Progenitor cell of endocrine pancreas (in vitro differentiated cells): ENCODE measurements at places on chromosomes 5 and 9. TPM values are rescaled to one million over a fixed set of nuclear protein-coding genes. Genes with fewer than 3 reads are reported as not detected.
A peak's percentile ranks its signal among the peaks of the same experiment; 100 is the strongest.

SPAAR gene
- total RNA-seq, result not detected in 2 replicates

PTGER4 gene
- 4.7 and 5.6 TPM in 2 replicates for total RNA-seq

TNC gene
- 5.1 and 15.1 TPM in 2 replicates for total RNA-seq

SLC4A9 gene
- 0.31 and 0.58 TPM in 2 replicates for total RNA-seq

C9orf152 gene
- total RNA-seq, result 0.13 TPM in 1 of 2 replicates, not detected in the other

GRCh38 chr9:126626127-126626925 lies 12.6 kb downstream of the LMX1B start:
- peaks cover 90% of the 10 kb centered on the region for H3K27me3 ChIP-seq
- no peaks in the 10 kb centered on the region for H3K36me3 ChIP-seq
- no peak for DNase-seq
- peak overlapping the region; percentile 64 for H3K4me3 ChIP-seq
- H3K27ac ChIP-seq, result no peak overlapping the region

GRCh38 chr9:121294151-121294743 lies 26.3 kb downstream of the GSN start:
- DNase-seq, result no peak
- H3K4me1 ChIP-seq, result peaks cover 27% of the 10 kb centered on the region
- no peak overlapping the region for H3K4me3 ChIP-seq
- H3K27me3 ChIP-seq, result no peaks in the 10 kb centered on the region
- H3K27ac ChIP-seq, result no peak overlapping the region
- no peaks in the 10 kb centered on the region for H3K36me3 ChIP-seq

DNA sequence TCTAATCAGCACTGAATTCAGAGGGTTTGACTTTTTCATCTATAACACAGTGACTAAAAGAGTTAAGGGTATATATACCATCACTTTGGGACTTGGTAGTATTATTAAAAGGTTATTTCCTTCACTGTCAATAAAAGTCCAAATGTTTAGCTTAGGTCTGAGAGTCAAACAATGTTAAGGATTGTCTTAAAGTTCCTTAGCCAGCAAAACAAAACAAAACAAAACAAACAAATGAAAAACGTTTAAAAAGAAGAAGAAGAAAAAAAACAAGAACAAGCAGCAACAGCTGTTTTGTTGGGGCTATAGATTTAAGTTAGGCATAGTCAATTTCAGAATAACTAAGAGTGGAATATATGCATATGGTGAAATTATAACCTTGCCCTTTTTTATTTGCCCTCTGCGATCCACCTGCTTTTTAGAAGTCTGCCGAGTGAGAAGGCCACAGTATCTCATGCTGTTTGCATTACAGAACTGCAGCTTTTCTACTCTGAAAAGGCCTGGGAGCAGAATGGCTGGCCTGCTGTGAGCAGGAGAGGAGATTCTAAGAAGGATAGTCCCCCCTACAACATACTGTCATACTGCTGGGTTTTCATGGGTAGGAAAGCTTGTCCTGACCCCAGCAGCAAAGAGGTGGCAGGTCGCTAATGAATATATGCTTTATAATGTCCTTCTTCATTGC lies 141.7 kb downstream of the NTRK2 start:
- no peaks in the 10 kb centered on the region for H3K36me3 ChIP-seq
- no peak overlapping the region for H3K27ac ChIP-seq
- H3K4me1 ChIP-seq, result peaks cover 12% of the 10 kb centered on the region

GRCh38 chr5:126925482-126925881 lies 104.9 kb downstream of the MARCHF3 start:
- H3K4me1 ChIP-seq, result peaks cover 12% of the 10 kb centered on the region
- H3K27me3 ChIP-seq, result no peaks in the 10 kb centered on the region
- no peak overlapping the region for H3K27ac ChIP-seq
- no peaks in the 10 kb centered on the region for H3K36me3 ChIP-seq

DNA sequence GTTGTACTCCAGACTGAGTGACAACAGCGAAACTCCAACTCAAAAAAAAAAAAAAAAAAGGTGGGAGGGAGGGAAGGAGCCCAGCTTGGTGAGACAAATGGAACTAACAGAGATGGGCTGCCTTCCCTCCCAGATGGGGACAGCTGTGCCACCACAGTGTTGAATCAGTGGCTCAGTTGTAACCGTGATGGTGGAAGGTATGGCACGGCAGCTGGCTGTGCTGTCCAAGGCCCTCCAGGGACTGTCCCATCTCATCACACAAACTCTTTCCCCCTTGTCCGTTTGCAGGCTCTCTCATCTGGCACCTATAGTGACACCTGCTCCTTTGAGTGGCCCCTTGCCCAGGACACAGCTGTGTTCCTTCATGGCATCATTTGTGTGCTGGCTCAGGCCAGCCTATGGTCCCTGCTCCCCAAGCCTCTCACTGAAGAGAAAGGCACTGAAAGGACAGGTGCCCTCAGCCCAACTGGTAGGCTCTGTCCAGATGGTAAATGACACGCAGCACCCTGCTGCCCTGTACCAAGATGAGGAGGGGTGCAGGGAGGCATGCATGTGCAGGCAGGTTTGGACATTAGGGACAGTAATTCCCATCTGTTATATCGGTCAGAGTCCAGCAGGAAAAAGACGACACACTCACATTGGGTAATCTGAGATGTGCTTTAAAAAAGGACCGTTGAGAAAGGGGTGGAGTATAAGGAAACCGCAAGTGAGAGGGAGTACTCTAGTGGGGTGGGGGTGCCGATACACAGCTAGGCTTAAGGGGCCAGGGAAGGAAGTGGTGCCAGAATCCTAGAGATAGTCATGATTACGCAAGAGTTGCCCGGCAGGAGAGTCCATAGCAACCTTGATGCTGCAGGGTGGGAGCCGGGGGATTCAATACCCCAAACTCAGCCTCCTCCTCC lies 4.3 kb downstream of the SMIM33 start:
- peaks cover 13% of the 10 kb centered on the region for H3K27me3 ChIP-seq
- H3K27ac ChIP-seq, result no peak overlapping the region
- H3K4me1 ChIP-seq, result no peaks in the 10 kb centered on the region
- DNase-seq, result no peak

- DNase-seq, result no peak
- H3K27me3 ChIP-seq, result no peaks in the 10 kb centered on the region
- H3K4me1 ChIP-seq, result no peaks in the 10 kb centered on the region
- H3K36me3 ChIP-seq, result no peaks in the 10 kb centered on the region
Measured at GRCh38 chr9:133440874-133441273, 18.7 kb downstream of the ADAMTS13 start.

DNA sequence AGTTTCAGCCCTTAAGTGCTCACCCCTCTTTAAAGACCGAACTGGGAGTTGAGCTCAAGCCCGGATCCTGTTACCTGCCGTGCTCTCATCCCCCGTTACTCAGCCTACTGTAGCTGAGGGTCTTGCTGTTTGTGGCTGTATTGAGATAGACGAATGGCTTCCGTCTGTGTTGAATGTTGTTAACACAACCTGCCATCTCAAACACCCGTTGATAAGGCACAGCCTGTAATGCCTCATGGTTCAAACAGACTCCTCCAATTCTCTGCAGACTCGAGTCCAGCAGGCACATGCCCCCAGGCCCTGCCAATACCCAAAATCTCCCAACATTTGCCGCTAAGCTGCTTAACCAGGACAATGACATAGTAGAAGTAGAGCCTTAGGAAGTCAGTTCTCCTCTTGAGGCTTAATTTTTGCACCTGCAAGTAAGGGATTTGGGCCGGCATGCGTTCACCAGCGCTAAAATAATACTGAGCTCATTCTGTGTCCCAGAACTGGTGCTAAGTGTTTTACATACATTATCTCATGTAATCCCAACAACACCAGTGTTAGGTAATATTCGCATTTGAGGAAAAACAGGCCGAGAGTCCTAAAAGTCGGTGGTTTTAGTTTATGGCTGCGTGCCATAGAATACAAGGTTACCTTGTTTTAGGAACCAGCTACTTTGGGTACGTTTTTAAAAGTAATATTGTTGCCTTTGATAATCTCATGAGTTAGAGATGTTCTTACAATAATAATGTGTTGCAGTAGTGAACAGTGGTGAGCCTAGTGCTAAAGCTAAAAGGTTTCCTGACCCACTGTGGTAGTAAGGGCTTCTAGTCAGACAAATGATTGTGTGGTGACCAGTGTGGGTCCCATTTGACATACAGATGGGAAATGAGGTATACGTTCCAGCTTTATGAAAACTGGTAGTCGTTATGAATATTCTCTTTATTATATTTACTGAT lies 1.5 kb upstream of the RFX3 start:
- peak overlapping the region; percentile 97 for H3K4me3 ChIP-seq
- H3K4me1 ChIP-seq, result peaks cover 34% of the 10 kb centered on the region
- H3K27me3 ChIP-seq, result no peaks in the 10 kb centered on the region
- peak overlapping the region; percentile 100 for H3K27ac ChIP-seq
- peaks cover 4% of the 10 kb centered on the region for H3K36me3 ChIP-seq
- DNase-seq, result no peak

- no peak overlapping the region for H3K4me3 ChIP-seq
- no peak for DNase-seq
- H3K36me3 ChIP-seq, result no peaks in the 10 kb centered on the region
- no peak overlapping the region for H3K27ac ChIP-seq
Measured at GRCh38 chr5:135019314-135019713, 14.7 kb downstream of the PITX1 start.

- peak; percentile 66 for DNase-seq
- peaks cover 12% of the 10 kb centered on the region for H3K4me1 ChIP-seq
Measured at GRCh38 chr9:13279284-13280141, at the start of gene MPDZ. TSS of gene MPDZ (minus strand) at chr9:13279692. CDS start at chr9:13250315, 29,377 bp downstream.

GRCh38 chr5:158468444-158468843 lies 609.5 kb upstream of the CLINT1 start:
- no peak overlapping the region for H3K4me3 ChIP-seq
- H3K27ac ChIP-seq, result no peak overlapping the region
- peaks cover 30% of the 10 kb centered on the region for H3K27me3 ChIP-seq

DNA sequence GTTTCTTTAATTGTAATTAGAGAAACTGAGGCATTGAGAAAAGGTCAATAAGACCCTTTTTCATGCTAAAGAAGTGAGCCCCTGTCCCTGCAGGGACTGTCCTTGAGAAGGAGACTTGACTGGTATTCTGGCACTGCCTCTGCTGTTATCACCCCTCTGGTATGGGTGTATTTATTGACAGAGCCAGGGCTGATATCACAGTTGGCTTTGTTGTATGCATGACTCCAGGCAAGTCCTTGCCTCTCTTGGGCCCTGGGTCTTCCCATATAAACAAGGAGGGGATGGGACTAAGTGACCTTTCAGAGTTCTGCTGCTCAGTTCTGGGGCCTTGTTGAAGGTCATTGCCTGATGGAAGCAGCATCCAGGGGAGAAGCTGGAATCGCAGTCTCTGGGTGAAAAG lies 71.8 kb upstream of the PPARGC1B start:
- no peaks in the 10 kb centered on the region for H3K36me3 ChIP-seq
- peaks cover 3% of the 10 kb centered on the region for H3K4me1 ChIP-seq
- H3K27me3 ChIP-seq, result no peaks in the 10 kb centered on the region
- H3K27ac ChIP-seq, result no peak overlapping the region

- H3K36me3 ChIP-seq, result no peaks in the 10 kb centered on the region
- DNase-seq, result no peak
- no peak overlapping the region for H3K4me3 ChIP-seq
- peaks cover 5% of the 10 kb centered on the region for H3K27me3 ChIP-seq
Measured at GRCh38 chr5:159906943-159907342, 9.3 kb upstream of the ADRA1B start.

DNA sequence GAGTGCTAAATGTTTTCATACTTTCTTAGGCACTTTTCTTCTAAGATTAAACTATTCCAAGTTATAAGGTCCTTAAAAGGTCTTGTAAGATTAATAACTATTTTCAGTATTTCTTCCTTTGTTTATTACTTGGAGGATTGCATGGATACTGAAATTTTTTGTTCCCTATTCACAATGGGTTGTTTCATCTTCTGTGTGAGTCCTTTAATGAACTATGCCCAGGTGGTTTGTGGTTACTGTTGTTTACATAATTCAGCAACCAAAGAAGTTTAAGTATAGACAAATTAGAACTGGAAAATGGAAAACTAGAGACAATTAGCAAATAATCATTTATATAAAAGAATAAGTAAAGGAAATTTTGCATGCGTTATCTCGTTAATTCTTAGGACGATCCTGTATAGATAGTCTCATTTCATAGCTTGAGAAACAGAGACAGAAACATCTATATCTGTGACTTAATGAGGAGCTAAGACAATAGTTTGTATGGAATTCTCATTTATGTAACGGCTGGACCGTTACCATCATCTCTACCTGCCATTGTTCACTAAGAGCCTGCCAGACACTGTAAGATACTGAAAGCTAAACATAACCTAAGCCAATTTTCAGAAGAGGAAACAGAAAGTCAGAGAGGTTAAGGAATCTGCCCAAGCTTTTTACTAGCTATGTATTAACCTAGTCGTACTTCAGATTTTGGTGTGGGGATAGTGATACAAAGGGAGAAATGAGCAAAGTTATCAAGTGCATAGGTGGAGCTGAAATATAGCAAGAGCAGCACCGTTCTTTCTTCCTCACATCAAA lies 148.2 kb downstream of the PAM start:
- H3K27me3 ChIP-seq, result no peaks in the 10 kb centered on the region
- H3K4me1 ChIP-seq, result peaks cover 6% of the 10 kb centered on the region
- H3K4me3 ChIP-seq, result no peak overlapping the region
- H3K36me3 ChIP-seq, result no peaks in the 10 kb centered on the region
- no peak for DNase-seq
- H3K27ac ChIP-seq, result no peak overlapping the region
